ENCODE measurements at places on chromosomes 2 and 18.
A peak's percentile ranks its signal among the peaks of the same experiment; 100 is the strongest.

GRCh38 chr2:30257266-30258214, 26.2 kb downstream of the LBH start:
- H3K4me3 ChIP-seq, result peak overlapping the region; percentile 25
- no peaks in the 10 kb centered on the region for H3K27me3 ChIP-seq
- H3K27ac ChIP-seq, result peak overlapping the region; percentile 19
- DNase-seq, result no peak
- H3K36me3 ChIP-seq, result peaks cover 32% of the 10 kb centered on the region

DNA sequence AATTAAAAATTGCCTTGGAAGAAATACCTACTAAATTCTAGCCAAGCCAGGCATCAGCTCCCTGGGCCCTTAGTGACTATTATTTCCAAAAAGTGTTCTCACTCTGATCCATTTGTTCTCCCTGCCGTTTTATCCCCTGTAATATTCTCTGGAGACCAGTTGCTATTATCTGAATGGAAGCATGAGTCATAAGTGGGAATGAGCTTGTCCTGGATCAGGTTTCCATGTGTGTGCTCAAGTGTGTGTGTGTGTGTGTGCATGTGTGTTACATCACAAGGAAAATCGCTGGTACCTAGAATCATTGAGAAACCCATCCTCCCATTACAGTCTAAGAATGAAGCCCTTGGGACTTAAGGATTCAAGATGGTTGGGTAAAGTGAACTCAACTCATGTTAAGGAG, 130.3 kb upstream of the CXCR4 start:
- H3K27me3 ChIP-seq, result no peaks in the 10 kb centered on the region
- no peaks in the 10 kb centered on the region for H3K36me3 ChIP-seq
- H3K27ac ChIP-seq, result peak overlapping the region; percentile 22
- no peak overlapping the region for H3K4me3 ChIP-seq

DNA sequence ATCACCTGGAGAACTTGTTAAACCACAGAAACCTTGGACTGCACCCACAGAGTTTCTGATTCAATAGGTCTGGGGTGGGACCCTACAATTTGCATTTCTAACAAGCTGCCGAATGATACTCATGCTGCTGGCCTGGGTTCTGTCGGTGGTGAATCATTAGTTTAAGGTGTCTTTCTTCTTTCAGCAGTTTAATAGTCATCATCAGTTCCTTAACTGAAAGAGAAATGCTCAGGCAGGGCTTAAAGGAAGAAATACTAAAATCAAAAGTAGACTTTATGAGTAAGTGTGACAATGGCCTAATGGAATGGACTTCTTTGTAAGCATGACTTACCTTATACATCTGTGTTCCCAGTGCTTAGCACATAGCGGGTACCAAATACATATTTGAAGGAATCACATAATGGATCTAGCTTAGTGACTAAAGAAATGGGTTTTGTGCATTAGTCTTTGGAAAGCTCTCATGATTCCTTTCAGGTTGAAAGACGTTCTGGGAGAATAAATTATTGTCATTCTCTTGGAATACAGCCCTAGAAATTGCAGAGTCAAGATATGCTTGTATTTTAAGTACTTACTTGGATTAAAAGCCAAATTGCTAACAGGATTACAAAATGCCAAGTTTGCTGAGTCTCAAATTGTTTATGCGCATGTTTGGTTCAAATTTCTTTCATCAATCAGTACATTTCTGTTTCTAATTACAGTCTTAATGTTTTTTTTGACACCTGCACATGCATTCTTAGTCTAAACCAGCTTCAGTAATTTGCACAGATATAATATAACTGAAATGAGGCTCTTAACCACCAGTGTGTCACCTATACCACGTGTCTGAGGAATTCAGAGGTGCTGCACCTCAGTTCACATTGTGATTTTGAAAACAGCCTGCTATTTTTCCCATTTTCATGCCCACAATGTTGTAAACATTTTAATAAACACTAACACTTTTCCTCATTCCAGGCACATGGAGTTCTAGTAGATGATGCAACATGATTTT, 220.3 kb upstream of the NRP2 start:
- H3K27me3 ChIP-seq, result peaks cover 13% of the 10 kb centered on the region
- no peak overlapping the region for H3K4me3 ChIP-seq
- peaks cover 19% of the 10 kb centered on the region for H3K4me1 ChIP-seq
- H3K36me3 ChIP-seq, result no peaks in the 10 kb centered on the region
- DNase-seq, result no peak
- no peak overlapping the region for H3K27ac ChIP-seq

DNA sequence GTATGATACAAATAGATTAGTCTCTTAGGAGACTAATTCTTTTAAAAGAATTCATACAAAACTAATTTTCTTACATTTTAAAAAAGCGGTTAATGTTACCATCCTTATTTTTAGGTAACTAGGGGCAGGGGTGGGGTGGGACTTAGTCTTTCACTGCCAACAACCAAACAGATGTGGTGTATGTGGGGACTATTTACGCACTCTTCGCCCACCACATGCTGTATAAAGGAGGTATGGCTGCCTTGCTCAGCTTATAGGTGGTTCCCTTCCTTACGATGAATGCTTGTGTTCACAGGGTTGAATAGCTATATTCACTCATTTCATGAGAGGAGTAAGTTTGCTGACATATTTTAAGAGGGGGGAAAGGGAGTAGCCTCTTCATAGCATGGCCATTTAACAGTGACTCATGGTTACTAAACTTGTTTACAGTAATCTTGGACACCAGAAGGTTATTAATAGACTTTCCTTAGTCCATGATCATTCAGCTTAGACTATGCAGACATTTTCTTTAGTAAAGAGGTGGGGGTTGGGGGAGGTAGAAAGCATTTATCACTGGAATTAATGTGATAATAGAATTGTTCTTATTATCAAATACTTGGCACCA, 61.8 kb downstream of the CAB39 start:
- peaks cover 5% of the 10 kb centered on the region for H3K4me1 ChIP-seq
- H3K4me3 ChIP-seq, result no peak overlapping the region
- no peak overlapping the region for H3K27ac ChIP-seq
- no peak for DNase-seq
- peaks cover 74% of the 10 kb centered on the region for H3K36me3 ChIP-seq
- H3K27me3 ChIP-seq, result no peaks in the 10 kb centered on the region

DNA sequence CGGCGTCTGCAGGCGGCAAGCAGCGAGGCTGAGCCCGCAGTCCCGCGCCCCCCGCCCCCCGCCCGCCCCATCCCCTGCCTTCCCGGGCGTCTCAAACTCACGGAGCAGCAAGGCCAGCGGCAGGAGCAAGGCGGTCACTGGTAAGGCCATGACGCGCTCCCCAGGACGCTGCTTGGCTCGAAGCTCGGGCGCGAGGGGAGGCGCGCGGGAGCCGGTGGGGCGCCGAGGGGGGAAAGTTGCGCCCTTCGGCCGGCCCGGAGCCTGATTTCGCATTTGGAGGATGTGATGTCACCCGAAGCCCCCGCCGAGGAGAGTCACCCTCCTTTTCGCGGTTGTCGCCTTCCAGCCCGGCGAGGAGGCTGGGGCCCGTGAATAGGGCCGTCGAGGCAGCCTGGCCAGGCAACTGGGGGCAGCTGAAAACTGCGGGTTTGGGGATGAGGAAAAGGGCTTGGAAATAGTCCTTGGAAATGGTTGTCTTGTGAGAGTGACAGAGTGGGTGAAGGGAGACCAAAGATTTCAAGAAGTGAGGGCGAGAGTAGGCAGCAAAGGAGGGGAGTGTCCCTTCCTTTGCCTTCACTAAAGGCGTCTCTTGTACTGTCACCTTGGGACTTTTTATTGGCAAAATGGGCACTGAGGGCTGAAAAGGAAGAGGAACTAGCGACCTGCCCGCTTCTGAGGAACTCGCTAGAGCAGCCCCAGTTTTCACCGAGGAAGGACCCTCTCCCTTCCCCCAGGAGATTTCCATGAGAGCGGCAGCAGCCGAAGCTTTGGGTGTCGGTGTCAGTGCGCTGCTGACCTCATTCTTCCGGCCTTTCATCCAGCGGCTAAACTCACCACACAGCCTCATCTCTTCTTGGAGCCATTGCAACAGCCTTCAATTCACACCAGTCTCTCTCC, at the start of gene CD8A:
Gene CD8A (minus strand): TSS at position 238 of the 897 bp plus-strand sequence. CDS start 88 bp downstream, at position 150.
- H3K27ac ChIP-seq, result no peak within 1 kb of the TSS
- H3K4me3 ChIP-seq, result peak within 1 kb of the TSS; percentile 79
- DNase-seq, result peak; percentile 51
- H3K27me3 ChIP-seq, result peaks cover 100% of the 10 kb centered on the region
- peaks cover 21% of the 10 kb centered on the region for H3K4me1 ChIP-seq
- H3K36me3 ChIP-seq, result peaks cover 4% of the 10 kb centered on the region

DNA sequence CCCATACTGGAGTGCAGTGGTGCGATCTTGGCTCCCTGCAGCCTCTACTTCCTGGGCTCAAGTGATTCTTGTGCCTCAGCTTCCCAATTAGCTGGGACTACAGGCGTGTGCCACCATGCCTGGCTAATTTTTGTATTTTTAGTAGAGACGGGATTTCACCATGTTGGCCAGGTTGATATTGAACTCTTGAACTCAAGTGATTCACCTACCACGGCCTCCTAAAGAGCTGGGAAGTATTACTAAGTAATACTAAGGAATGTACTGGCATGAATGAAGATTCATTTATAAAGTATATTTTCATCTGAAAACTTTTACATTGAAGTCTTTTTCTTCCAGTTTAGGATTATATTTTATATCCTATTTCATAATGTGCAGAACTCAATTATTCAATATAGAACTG, 38.1 kb downstream of the NUP35 start:
- no peak for DNase-seq
- H3K27me3 ChIP-seq, result no peaks in the 10 kb centered on the region
- peaks cover 87% of the 10 kb centered on the region for H3K36me3 ChIP-seq
- no peak overlapping the region for H3K4me3 ChIP-seq
- no peaks in the 10 kb centered on the region for H3K4me1 ChIP-seq
- no peak overlapping the region for H3K27ac ChIP-seq

DNA sequence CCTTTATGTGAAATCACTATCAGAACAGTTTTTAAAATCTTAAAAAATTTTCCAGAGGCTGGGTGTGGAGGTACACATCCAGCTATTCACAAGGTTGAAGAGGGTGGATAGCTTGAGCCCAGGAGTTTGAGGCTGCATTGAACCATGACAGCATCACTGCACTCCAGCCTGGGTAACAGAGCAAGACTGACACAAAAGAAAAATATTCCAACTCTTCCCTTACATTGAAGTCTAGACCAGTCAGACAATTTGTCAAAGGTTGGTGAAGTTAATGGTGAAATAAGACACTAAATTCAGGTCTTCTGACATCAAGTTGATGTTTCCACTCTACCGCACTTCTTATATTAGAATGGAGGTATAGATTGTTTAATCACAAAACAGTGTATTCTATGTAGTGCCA, 52.8 kb downstream of the HYCC2 start:
- H3K27me3 ChIP-seq, result no peaks in the 10 kb centered on the region
- H3K36me3 ChIP-seq, result peaks cover 27% of the 10 kb centered on the region
- H3K4me1 ChIP-seq, result peaks cover 12% of the 10 kb centered on the region
- H3K27ac ChIP-seq, result no peak overlapping the region
- peak; percentile 16 for DNase-seq
- no peak overlapping the region for H3K4me3 ChIP-seq

DNA sequence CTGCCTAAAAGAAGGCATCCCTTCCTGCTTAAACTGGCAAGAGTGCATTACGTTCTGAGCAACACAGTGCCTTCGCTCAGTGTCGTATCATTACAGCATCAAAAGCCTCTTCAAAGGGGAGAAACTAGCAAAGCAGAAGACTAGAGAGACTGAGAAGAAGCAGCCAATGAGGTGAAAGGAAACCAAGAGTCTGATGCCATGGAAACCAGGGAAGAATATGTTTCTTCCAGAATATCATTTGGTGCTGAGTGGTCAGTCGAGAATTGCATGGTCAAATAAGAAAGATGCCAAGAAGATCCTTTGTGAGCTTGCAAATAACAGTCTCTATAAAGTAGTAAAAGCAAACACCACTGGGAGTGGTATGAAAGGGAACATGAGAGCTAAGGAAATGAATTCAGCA, 312.1 kb upstream of the CHST9 start:
- peaks cover 4% of the 10 kb centered on the region for H3K27me3 ChIP-seq
- no peaks in the 10 kb centered on the region for H3K4me1 ChIP-seq
- no peak overlapping the region for H3K4me3 ChIP-seq
- no peaks in the 10 kb centered on the region for H3K36me3 ChIP-seq

GRCh38 chr2:225464346-225465025, 65.0 kb downstream of the NYAP2 start:
- H3K27me3 ChIP-seq, result peaks cover 4% of the 10 kb centered on the region
- H3K36me3 ChIP-seq, result no peaks in the 10 kb centered on the region
- no peak for DNase-seq
- H3K4me1 ChIP-seq, result peaks cover 6% of the 10 kb centered on the region
- no peak overlapping the region for H3K4me3 ChIP-seq
- no peak overlapping the region for H3K27ac ChIP-seq

DNA sequence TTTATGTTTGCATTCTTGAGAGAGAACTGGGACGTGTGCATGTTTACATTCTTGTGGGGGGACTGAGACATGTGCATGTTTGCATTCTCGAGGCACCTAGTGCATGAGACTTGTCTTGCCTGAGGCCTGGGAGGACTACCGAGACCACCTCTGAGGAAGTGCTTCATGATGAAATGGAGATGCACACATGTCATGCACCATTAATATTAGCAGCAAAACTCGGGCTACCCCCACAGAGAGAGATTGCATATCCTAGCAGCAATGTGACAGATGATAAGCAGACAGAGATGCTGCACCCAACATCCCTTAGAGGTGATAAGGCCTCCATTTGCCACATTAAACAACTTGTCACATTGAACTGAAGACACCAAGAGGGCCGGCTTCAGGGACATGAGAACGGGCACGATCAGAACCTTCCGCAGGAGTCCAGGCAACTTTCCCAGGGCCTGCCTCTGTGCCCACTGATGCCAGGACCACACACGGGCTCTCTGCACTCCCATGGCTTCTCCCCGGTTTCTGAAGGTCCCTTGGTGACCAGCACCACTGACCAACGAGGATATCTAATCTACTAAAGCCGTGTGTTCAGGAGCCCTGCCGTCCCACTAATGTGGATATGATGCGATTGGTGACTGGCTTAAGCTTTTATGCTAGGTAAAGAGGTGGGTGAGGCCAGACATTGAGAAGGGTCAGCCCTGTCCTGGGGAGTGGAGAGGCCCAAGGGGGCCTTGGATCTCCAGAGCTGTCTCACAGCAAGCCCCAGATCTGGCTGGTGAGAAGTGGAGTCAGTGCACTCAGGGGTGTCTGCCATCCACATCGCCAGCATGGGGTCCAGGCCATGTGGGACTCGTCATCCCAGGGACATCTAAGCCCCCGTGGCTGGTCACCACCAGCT, 208.3 kb downstream of the NDUFA10 start:
- no peak overlapping the region for H3K27ac ChIP-seq
- peaks cover 87% of the 10 kb centered on the region for H3K4me1 ChIP-seq
- DNase-seq, result no peak
- peaks cover 12% of the 10 kb centered on the region for H3K27me3 ChIP-seq
- H3K4me3 ChIP-seq, result no peak overlapping the region

Data from nephron progenitor cell (in vitro differentiated cells).